ENCODE measurements at places on chromosomes 1 and 21. TPM values are rescaled to one million over a fixed set of nuclear protein-coding genes. Genes with fewer than 3 reads are reported as not detected.

GRCh38 chr21:15508554-15508953 lies 221.2 kb upstream of the USP25 start:
- H3K4me1 ChIP-seq, result peaks cover under 1% of the 10 kb centered on the region
- DNase-seq, result no peak
- H3K36me3 ChIP-seq, result peaks cover 3% of the 10 kb centered on the region
- no peak overlapping the region for H3K27ac ChIP-seq
- no peak overlapping the region for H3K4me3 ChIP-seq

GRCh38 chr1:36118447-36119204 lies 6.4 kb downstream of the COL8A2 start:
- no peak for DNase-seq
- H3K27me3 ChIP-seq, result peaks cover 34% of the 10 kb centered on the region
- peaks cover 9% of the 10 kb centered on the region for H3K36me3 ChIP-seq
- no peak overlapping the region for H3K4me3 ChIP-seq
- H3K4me1 ChIP-seq, result peaks cover 15% of the 10 kb centered on the region
- H3K27ac ChIP-seq, result no peak overlapping the region

DNA sequence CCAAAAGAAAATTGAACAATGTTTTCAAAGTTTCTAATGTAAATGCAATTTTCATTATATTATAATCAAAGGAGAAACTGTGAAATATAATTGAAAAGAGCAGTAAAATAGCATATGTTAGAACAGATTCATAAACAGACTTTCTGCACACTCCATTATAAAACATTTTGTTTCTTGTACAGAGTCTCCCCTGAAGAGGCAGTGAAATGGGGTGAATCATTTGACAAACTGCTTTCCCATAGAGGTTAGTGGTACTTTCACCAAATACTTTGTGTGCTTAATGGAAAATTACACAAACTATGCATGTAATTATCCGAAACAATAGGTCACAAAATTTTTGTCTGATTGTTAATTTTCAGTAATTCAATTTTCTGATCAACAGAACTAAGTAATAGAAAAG lies 1.9 kb downstream of the RGS18 start:
- no peak overlapping the region for H3K4me3 ChIP-seq
- no peaks in the 10 kb centered on the region for H3K4me1 ChIP-seq
- no peaks in the 10 kb centered on the region for H3K27me3 ChIP-seq
- no peaks in the 10 kb centered on the region for H3K36me3 ChIP-seq
- DNase-seq, result no peak
- no peak overlapping the region for H3K27ac ChIP-seq

Gene KRTAP11-1
- total RNA-seq, result not detected

Gene PCAT6
- total RNA-seq, result 0.97 TPM

Gene RNU1-4
- total RNA-seq, result 3,922 TPM

- H3K4me1 ChIP-seq, result no peaks in the 10 kb centered on the region
- H3K36me3 ChIP-seq, result no peaks in the 10 kb centered on the region
- H3K27ac ChIP-seq, result no peak overlapping the region
- no peak overlapping the region for H3K4me3 ChIP-seq
- no peaks in the 10 kb centered on the region for H3K27me3 ChIP-seq
- DNase-seq, result no peak
These were observed 376.9 kb downstream of the USH2A start for GRCh38 chr1:216046336-216046735.

- H3K27me3 ChIP-seq, result no peaks in the 10 kb centered on the region
- peaks cover 5% of the 10 kb centered on the region for H3K4me1 ChIP-seq
- DNase-seq, result no peak
- no peak overlapping the region for H3K4me3 ChIP-seq
These were observed 23.8 kb downstream of the PIP5K1A start for GRCh38 chr1:151222130-151222529.

GRCh38 chr1:207838156-207839082 lies 72.5 kb downstream of the CD34 start:
- no peak for DNase-seq
- no peaks in the 10 kb centered on the region for H3K27me3 ChIP-seq
- H3K4me3 ChIP-seq, result no peak overlapping the region
- peaks cover 60% of the 10 kb centered on the region for H3K4me1 ChIP-seq
- H3K27ac ChIP-seq, result peak overlapping the region; percentile 88

DNA sequence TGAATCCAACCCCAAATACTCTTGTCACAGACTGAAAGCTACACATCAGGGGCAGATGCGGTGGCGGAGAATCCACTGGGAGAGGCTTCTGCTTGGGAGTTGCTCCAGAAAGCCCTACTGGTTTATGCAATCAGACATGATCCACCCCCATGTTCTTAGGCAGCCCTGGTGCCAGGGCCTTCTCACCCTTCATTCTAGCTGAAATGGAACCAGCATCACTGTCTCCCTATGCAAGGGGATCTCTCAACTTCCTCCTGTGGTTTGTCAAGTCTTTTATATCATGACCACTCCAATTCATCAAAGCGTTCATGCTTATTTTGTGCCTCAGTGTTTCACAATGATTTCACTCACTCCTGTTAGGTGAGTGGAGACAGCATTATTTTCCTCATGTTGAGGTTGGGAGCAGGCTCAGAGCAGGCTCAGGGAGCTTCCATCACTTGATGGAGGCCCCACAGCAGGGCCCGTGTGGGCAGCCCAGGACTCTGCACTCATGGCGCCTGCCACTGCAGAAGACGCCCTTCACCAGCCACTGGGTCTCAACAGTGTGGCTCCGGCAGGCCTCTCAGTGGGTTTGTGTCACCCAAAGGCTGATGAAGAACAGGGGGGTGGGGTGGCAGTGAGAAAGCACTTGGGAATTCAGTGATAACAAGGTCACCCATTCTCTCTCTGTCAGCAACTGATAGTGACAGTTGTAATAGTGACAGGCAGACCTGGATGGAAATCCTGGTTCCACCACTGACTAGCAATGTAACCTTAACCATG lies 67.1 kb downstream of the CD58 start:
- peak overlapping the region; percentile 66 for H3K4me3 ChIP-seq
- peak overlapping the region; percentile 97 for H3K27ac ChIP-seq
- no peaks in the 10 kb centered on the region for H3K27me3 ChIP-seq

Gene FCRL4
- not detected for total RNA-seq

Gene KLF17
- total RNA-seq, result not detected

DNA sequence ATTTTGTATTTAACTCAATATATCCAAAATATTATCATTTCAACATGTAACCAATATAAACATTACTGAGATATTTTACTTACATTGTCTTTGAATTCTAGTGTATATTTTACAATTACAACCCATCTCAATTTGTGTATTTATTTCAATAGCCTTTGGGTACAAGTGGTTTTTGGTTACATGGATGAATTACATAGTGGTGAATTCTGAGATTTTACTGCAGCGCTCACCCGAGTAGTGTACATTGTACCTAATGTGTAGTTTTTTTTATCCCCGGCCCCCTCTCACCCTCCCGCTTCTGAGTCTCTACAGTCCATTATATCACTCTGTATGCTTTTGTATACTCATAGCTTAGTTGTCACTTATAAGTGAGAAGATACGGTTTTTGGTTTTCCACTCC lies 117.0 kb upstream of the GALNT2 start:
- no peaks in the 10 kb centered on the region for H3K36me3 ChIP-seq
- DNase-seq, result no peak
- no peak overlapping the region for H3K27ac ChIP-seq
- H3K4me1 ChIP-seq, result peaks cover 7% of the 10 kb centered on the region
- H3K27me3 ChIP-seq, result peaks cover 31% of the 10 kb centered on the region

- peaks cover 17% of the 10 kb centered on the region for H3K36me3 ChIP-seq
- no peaks in the 10 kb centered on the region for H3K27me3 ChIP-seq
- peaks cover 3% of the 10 kb centered on the region for H3K4me1 ChIP-seq
- H3K27ac ChIP-seq, result no peak overlapping the region
- H3K4me3 ChIP-seq, result no peak overlapping the region
These were observed 67.8 kb downstream of the VPS26C start for GRCh38 chr21:37199057-37199924.

Gene NEXN
- total RNA-seq, result 4.5 TPM

Gene IL10
- total RNA-seq, result 0.76 TPM

GRCh38 chr1:9231648-9232332 lies 2.8 kb upstream of the H6PD start:
- H3K4me1 ChIP-seq, result peaks cover 8% of the 10 kb centered on the region
- no peaks in the 10 kb centered on the region for H3K36me3 ChIP-seq
- H3K4me3 ChIP-seq, result no peak overlapping the region
- no peak for DNase-seq

Gene GIPC2
- 0.17 TPM for total RNA-seq

DNA sequence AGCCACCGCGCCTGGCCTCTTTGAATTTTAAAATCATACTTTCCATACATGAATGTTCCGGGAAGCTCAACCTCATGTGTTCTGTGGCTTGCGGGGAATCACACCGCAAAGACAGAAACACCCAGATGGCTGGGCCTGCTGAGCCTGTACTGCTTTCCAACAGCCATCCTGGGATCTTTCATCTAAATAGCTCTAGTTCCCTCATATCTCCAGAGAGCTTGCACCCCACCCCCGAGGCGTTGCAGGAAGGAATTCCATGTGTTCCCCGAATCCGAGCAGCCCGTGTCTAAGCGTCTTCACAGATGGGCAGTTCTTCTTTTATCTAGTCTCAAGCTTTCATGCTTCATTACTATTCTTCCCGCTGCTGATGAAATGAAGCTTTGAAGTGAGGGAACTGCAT lies 66.4 kb downstream of the IGSF21 start:
- H3K27ac ChIP-seq, result no peak overlapping the region
- no peak for DNase-seq
- H3K36me3 ChIP-seq, result no peaks in the 10 kb centered on the region
- no peak overlapping the region for H3K4me3 ChIP-seq
- H3K4me1 ChIP-seq, result no peaks in the 10 kb centered on the region

DNA sequence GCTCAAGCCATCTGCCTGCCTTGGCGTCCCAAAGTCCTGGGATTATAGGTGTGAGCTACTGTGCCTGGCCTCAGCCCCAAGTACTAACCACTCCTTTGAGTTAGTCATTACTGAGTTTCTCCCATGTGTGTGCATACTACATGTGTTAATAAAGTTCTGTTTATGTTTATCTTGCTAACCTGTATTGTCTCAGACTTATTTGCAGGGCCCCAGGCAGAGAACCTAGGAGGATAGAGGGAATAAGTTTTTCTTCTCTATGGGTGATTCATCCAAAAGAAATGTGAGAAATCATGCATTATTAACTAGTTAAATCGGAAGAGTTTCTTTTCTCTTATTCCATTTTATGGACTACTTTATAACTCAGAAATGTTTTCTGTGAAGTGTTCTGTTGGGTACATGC lies 203.9 kb upstream of the CACYBP start:
- no peak for DNase-seq
- peaks cover 11% of the 10 kb centered on the region for H3K4me1 ChIP-seq
- H3K4me3 ChIP-seq, result no peak overlapping the region
- no peaks in the 10 kb centered on the region for H3K27me3 ChIP-seq

- no peak overlapping the region for H3K27ac ChIP-seq
- H3K4me3 ChIP-seq, result peak overlapping the region; percentile 68
- DNase-seq, result no peak
These were observed 681 bp upstream of the VANGL2 start for GRCh38 chr1:160399544-160400222.

- H3K27me3 ChIP-seq, result no peaks in the 10 kb centered on the region
- H3K27ac ChIP-seq, result no peak overlapping the region
- no peak for DNase-seq
- H3K36me3 ChIP-seq, result peaks cover 6% of the 10 kb centered on the region
- H3K4me3 ChIP-seq, result no peak overlapping the region
These were observed 31.1 kb upstream of the CNIH3 start for GRCh38 chr1:224585051-224585450.

Gene PGLYRP3
- total RNA-seq, result not detected

DNA sequence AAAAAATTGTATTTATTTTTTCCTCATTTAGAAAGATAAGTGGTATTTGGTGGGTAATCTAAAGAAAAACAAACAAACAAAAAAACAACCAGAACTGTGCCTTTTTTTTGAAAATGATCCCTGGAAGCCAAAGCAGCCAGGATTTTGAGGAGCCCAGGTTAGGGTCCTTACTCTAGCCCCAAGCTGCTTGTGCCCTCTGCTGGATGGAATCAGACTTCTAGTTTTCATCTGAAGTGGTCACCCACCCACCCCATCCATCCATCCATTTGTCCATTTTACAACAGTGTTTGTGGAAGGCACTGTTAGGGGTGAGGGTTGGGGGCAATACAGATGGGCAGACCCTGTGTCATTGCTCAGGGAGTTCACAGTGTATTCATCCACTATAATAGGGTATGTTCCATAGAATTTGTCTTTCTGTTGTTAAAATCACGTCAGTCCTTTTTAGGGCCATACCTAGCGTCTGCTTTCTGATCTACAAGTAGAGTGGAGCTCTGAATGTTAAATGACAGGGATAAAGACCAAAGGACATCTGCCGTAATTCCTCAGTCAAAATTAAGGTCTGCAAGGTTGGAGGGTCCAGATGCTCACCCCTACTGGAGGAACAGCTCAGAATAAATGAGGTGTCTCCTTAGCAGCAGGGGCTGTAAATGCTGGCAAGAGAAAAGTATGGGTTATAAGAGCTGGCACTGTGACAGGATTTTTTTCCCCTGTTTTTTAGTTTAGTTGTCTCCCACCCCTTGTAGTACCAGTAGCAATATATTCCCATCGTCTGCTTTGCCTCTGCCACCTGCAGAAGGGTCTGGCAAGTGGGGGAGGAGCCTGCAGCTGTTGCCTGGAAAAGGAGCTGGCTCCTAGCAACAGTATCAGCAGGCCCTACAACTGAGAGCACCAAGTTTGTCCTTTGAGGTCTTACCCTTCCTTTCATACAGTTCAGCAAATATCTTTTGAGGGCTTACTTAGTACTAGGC lies 3.2 kb downstream of the LRRC42 start:
- H3K4me3 ChIP-seq, result no peak overlapping the region
- peaks cover 29% of the 10 kb centered on the region for H3K4me1 ChIP-seq
- H3K36me3 ChIP-seq, result peaks cover 3% of the 10 kb centered on the region
- no peak overlapping the region for H3K27ac ChIP-seq

GRCh38 chr1:214953901-214954616 lies 128.5 kb upstream of the KCNK2 start:
- H3K4me1 ChIP-seq, result no peaks in the 10 kb centered on the region
- no peaks in the 10 kb centered on the region for H3K36me3 ChIP-seq
- H3K4me3 ChIP-seq, result no peak overlapping the region
- no peaks in the 10 kb centered on the region for H3K27me3 ChIP-seq
- H3K27ac ChIP-seq, result no peak overlapping the region

Gene OR2L5
- not detected for total RNA-seq

- H3K27me3 ChIP-seq, result no peaks in the 10 kb centered on the region
- H3K27ac ChIP-seq, result no peak overlapping the region
- DNase-seq, result no peak
- H3K4me1 ChIP-seq, result no peaks in the 10 kb centered on the region
These were observed 86.1 kb downstream of the VPS26C start for GRCh38 chr21:37181059-37181458.

Gene NR1I3
- not detected for total RNA-seq

Gene GFI1
- 10.2 TPM for total RNA-seq

Gene GPR153
- 0.23 TPM for total RNA-seq
